ENCODE measurements at places on chromosomes 3 and 15.
A peak's percentile ranks its signal among the peaks of the same experiment; 100 is the strongest.

DNA sequence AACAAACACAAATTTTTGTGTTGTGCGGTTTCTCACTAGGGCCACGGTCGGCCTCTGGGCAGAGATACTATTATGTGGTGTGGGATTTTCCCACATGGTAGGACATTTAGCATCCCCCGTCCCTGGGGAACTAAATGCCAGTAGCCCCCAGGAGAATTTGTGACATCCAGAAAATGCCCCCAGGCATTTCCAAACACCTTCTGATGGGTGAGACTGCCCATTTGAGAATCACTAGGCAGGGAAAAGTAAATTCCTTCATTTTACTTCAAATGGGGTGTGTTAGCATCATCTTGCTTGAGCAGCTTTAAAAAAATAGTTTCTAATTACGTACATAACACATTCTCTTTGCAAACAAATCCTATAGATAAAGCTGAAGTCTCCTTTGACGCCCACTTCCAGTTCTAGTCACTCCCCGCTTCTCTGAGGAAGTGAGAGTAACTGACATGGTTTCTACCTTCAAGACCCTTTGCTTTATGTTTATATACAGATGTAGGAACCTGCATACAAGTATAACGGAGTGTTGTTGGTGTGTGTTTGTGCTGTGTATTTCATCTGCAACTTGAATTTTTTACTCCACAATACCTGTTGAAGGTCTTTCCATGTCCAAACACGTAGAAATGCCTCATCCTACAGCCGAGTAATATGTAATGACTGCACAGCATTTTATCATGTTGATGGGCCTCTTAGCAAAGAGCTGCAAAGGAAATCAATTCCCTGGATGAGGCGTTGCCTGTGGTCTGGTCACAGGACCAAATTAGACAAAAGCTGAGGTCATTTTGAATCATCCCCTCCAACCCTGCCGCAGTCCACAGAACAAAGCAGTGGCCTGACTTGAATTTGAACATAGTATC is 31.4 kb upstream of the ZBTB38 start:
- H3K27me3 ChIP-seq = no peaks in the 10 kb centered on the region
- peaks cover 17% of the 10 kb centered on the region for H3K4me1 ChIP-seq
- no peaks in the 10 kb centered on the region for H3K36me3 ChIP-seq
- H3K4me3 ChIP-seq = no peak overlapping the region

- no peak overlapping the region for H3K27ac ChIP-seq
- H3K36me3 ChIP-seq = no peaks in the 10 kb centered on the region
- H3K4me3 ChIP-seq = no peak overlapping the region
- H3K4me1 ChIP-seq = no peaks in the 10 kb centered on the region
- H3K27me3 ChIP-seq = no peaks in the 10 kb centered on the region
Measured at GRCh38 chr15:51718219-51718618, 19.2 kb downstream of the LYSMD2 start.

GRCh38 chr15:29476503-29477080 is 207.0 kb upstream of the NSMCE3 start:
- no peak overlapping the region for H3K4me3 ChIP-seq
- DNase-seq = no peak
- no peak overlapping the region for H3K27ac ChIP-seq
- no peaks in the 10 kb centered on the region for H3K4me1 ChIP-seq
- H3K27me3 ChIP-seq = no peaks in the 10 kb centered on the region

DNA sequence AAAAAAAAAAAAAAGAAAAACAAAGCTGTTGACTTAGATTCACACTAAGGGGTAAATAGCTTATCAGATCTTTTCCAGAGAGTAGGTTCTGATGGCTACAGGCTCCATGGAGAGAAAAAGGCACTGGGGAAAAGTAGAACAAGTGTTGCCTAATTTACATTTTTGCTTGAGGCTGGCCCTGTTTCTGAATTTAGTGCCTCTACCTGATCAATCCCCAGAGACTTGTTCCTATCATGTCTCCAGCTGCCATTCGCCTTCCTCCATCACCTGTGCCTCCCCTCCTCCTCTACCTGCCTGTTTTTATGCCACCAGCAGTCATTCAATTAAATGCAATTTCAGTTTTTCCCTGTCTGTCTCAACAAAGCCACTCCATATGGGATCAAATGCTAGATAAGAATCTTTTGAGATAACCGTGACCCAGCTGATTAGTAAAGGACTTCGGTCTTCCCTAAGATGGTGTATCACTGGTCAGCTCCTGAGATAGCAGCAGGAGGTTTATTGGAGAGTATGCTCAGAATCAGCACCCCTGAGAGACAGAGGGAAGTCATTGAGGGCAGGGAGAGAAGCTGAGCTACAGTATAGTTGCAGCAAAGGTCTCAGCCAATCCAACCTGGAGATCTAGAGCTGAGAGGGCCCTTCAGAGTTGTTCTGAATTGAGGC is 88.1 kb upstream of the GADL1 start:
- H3K27me3 ChIP-seq = no peaks in the 10 kb centered on the region
- no peaks in the 10 kb centered on the region for H3K4me1 ChIP-seq
- DNase-seq = no peak
- H3K36me3 ChIP-seq = no peaks in the 10 kb centered on the region

GRCh38 chr3:156383441-156384025 is 171.4 kb downstream of the SSR3 start:
- H3K4me1 ChIP-seq = no peaks in the 10 kb centered on the region
- DNase-seq = no peak
- H3K4me3 ChIP-seq = no peak overlapping the region
- no peaks in the 10 kb centered on the region for H3K36me3 ChIP-seq
- H3K27me3 ChIP-seq = no peaks in the 10 kb centered on the region

GRCh38 chr3:110413807-110414748 is 657.5 kb upstream of the NECTIN3 start:
- no peaks in the 10 kb centered on the region for H3K36me3 ChIP-seq
- DNase-seq = no peak
- no peak overlapping the region for H3K4me3 ChIP-seq
- H3K27ac ChIP-seq = no peak overlapping the region
- H3K4me1 ChIP-seq = no peaks in the 10 kb centered on the region
- no peaks in the 10 kb centered on the region for H3K27me3 ChIP-seq

DNA sequence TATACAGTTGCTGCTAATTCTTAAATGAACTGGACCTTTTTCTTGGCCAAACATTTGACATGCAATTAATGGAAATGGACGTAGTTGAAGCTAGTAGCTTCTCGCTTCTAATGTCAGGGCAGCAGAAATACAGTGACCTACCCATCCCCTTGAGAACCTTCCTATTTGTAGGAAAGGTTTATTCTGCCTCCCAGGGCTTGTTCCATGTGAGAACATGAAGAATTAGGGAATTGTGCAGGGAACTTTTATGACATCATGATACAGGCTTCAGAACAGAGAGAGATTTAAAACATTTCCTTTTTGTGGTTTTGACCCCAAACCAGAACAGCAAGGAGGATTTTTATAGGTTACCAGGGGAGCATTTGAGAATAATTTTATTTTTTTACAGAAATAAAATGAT is 406.6 kb upstream of the PPP2R3A start:
- no peaks in the 10 kb centered on the region for H3K36me3 ChIP-seq
- H3K27ac ChIP-seq = no peak overlapping the region
- H3K4me1 ChIP-seq = no peaks in the 10 kb centered on the region
- no peaks in the 10 kb centered on the region for H3K27me3 ChIP-seq
- DNase-seq = no peak

GRCh38 chr3:33372218-33373081 is 67.8 kb downstream of the UBP1 start:
- no peak overlapping the region for H3K4me3 ChIP-seq
- H3K27me3 ChIP-seq = no peaks in the 10 kb centered on the region
- no peaks in the 10 kb centered on the region for H3K36me3 ChIP-seq
- peak; percentile 45 for DNase-seq
- H3K4me1 ChIP-seq = no peaks in the 10 kb centered on the region

DNA sequence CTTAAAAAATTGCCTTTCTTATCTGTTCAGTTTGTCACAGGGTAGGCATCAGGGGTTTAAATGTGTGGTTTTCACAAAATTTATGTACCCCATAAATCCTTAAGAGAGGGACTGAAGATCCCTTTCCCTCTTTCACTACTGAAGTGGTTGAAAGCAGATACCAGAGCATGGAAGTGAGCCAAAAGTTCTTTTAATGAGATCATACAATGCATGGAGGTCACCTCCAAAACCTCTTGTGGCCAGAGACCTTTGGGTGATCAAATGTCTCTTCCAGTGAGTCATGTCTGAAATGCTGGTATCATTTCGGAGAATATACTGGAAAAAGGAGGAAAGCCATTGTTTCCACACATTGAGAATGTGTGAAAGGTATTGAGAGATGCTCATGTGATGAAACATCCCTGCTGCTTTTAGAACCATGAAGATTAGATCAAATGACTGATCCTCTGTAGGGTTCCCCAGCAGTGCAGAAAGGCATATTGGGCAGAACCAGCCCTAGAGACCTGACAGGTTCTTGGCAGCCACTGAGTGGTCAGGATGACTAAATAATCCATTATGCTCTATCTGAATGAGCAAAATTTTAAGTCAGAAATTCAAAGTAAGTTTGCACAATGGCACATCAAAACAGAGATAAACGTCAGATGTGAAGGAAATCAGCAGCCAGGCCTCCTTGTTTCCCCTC is 165.8 kb upstream of the SLC2A2 start:
- no peaks in the 10 kb centered on the region for H3K36me3 ChIP-seq
- H3K27me3 ChIP-seq = no peaks in the 10 kb centered on the region
- DNase-seq = no peak
- H3K27ac ChIP-seq = no peak overlapping the region
- H3K4me1 ChIP-seq = no peaks in the 10 kb centered on the region

- H3K27ac ChIP-seq = peak overlapping the region; percentile 92
- H3K4me1 ChIP-seq = peaks cover 8% of the 10 kb centered on the region
- H3K36me3 ChIP-seq = no peaks in the 10 kb centered on the region
- peak; percentile 69 for DNase-seq
Measured at GRCh38 chr3:53845103-53845880, 927 bp downstream of the CHDH start.

- H3K27me3 ChIP-seq = no peaks in the 10 kb centered on the region
- peaks cover 3% of the 10 kb centered on the region for H3K4me1 ChIP-seq
- peak overlapping the region; percentile 93 for H3K27ac ChIP-seq
- H3K36me3 ChIP-seq = no peaks in the 10 kb centered on the region
- DNase-seq = peak; percentile 74
- H3K4me3 ChIP-seq = peak overlapping the region; percentile 65
Measured at GRCh38 chr15:73051391-73051806, 864 bp upstream of the NEO1 start.

GRCh38 chr3:187744169-187745151 is 808 bp downstream of the BCL6 start:
- H3K4me3 ChIP-seq = peak overlapping the region; percentile 61
- peak overlapping the region; percentile 97 for H3K27ac ChIP-seq
- peaks cover 3% of the 10 kb centered on the region for H3K4me1 ChIP-seq
- H3K27me3 ChIP-seq = no peaks in the 10 kb centered on the region
- no peaks in the 10 kb centered on the region for H3K36me3 ChIP-seq

DNA sequence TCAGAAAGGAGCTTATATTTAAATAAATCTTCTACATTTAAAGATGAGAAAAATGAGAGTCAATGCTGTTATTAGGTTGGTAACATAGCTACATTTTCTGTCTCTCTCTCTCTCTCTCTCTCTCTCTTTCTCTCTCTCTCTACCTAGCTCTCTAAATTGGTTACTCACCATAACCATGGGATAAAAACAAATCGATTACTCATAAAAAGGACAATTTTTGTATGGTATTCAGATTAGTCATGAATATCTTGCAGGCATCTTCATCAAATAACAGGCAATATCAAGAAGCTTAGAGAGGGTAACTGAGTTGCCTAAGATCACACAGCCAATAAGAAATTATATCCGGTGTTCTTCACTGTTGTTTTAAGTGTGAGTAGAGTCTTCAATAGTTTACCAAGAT is 81.8 kb upstream of the ALCAM start:
- no peak overlapping the region for H3K27ac ChIP-seq
- DNase-seq = no peak
- H3K36me3 ChIP-seq = no peaks in the 10 kb centered on the region

DNA sequence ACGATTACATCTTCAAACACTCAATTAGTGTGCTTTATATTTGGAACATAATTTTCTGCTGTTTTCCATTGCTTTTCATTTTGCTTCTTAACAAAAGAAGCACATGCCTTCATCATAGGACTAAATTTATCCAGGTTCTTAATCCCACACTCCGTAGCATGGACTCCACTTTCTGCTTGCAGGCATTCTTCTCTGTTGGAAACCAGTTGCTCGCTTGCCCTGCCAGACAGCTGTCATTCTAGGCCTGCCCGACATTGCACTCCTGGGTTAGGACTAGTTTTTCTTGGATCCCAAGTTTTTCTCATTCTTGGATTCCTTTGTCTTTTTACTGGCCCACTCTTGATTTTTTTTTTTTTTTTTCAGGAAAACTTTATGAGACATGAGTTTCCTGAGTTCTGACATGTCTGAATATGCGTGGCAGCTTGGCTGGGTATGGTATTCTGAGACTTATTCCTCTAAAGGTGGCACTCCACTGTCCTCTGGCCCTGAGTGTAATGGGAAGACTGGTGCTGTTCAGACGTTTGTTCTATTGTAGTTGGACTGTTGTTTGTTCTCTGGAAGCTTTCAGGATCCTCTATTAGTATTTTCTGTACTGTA is 6.3 kb upstream of the ATP1B3 start:
- DNase-seq = no peak
- H3K4me3 ChIP-seq = no peak overlapping the region
- H3K4me1 ChIP-seq = no peaks in the 10 kb centered on the region

- DNase-seq = no peak
- no peak overlapping the region for H3K27ac ChIP-seq
- no peaks in the 10 kb centered on the region for H3K4me1 ChIP-seq
- no peaks in the 10 kb centered on the region for H3K36me3 ChIP-seq
Measured at GRCh38 chr3:192364316-192364715, 363.0 kb downstream of the FGF12 start.

DNA sequence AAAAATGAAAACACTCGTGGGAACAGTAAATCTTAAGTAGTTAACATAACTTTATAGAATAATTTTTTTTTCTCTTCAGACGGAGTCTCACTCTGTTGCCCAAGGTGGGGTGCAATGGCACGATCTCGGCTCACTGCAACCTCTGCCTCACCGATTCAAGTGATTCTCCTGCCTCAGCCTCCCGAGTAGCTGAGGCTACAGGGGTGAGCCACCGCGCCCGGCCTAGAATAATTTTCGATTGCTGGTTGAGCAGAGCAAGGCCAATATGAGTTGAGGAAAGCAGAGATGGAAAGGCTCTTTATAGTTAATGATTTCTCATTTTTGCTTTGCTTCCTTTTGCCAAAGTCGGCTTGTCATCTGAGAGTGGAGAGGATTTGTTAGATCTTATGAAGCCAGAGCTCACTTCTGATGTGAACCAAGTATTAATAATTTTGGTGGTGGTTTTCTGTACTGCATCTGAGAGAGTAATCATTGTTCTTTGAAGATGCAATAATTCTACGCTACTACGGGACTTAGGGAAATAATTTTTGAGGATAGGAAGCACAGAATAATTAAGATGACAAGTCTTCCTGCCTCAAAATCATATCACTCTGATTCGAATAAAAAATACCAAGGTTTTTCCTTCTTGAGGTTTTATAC is 1.6 kb upstream of the GOLM2 start:
- H3K27ac ChIP-seq = no peak overlapping the region
- H3K4me1 ChIP-seq = peaks cover 4% of the 10 kb centered on the region
- no peaks in the 10 kb centered on the region for H3K36me3 ChIP-seq
- peak overlapping the region; percentile 89 for H3K4me3 ChIP-seq

- H3K4me1 ChIP-seq = no peaks in the 10 kb centered on the region
- no peaks in the 10 kb centered on the region for H3K36me3 ChIP-seq
- H3K4me3 ChIP-seq = no peak overlapping the region
- no peak overlapping the region for H3K27ac ChIP-seq
- H3K27me3 ChIP-seq = no peaks in the 10 kb centered on the region
Measured at GRCh38 chr15:75827691-75828090, 15.6 kb upstream of the UBE2Q2 start.

Measured in colonic mucosa (tissue), 4 donors.